H4 (cell line): ENCODE measurements at places on chromosomes 6 and 20.

DNA sequence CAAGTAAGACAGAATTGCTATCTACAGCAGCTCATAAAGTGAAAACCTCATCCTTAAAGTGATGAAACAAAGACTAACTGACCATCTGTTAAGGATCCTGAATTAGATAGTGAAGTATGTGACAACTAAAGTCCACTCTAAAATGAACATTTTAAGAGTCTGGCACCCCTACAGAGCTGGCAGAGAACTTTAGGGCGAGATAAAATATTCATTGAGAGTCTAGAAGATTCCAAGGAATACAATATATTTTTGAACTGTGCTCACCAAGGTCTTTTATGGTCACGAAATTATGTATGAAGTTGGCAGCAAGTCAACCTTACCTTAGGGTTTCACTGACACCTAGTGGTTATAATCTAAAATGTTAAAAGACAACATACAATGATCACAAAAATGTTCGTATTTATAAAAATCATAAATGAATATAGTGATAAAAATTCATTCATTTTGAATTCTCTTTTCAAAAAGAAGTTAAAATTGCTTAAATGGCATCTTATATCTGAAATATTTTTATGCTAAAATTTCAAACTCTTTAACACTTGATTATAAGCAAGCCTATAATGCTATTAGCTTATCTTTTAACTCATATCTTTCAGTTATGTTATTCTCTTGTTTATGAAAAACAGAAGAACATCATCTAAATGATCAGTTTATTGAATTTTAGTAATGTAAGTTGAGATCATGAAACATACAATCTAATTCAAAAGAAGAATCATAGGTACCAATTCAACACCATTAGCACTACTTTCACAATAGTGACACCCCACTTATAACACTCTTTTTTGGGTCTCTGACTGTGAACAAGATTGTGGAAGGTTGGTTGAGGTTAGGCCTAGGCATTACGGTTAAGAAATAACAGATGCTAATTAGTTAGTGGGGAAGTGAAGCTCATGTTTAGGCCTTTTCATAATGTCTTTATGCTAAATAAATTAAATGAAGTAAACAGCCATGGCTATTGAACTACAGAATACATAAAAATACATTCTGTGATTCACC is 27.5 kb downstream of the RSPH3 start:
- peak; percentile 21 for DNase-seq

DNA sequence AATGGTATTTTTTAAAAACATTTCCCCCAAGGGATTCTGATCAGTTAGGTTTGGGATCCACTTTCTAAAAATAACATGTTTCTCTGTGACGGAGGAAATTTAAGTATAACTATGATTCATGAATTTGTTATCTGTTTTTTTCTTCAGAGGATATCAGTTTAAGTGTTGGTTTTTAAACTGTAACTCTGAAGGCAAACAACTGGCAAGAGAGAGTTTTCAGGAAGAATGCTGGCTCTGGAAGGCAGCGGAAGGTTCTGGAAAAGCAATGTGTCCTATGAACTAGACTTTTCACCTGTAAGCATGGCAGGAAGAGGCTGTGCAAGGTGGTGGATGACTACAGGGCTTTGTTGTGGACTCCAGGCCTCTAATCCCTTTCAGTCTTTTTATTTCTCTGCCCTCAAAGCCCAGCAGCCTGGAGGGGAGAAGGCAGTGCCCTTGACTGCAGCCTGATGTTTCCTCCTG is 153.1 kb downstream of the GMPR start:
- no peak for DNase-seq

DNA sequence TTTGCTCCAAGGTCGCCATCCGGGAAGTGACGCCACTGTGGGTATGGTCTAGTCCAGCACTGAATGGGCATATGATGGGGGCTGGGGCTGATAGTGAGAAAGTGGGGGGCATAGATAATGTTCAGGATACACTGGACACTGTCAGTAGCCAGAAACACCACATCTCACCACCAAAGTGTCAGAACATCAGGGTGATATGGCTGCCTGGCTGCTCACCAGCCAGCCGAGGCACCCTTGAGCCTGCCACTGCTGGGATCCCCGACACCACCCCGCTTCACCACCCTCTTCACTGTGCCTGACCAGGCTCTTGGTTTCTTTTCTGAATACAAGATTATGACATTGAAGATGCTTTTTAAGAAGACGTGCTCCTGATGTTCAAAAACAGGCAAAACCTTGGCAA is 46.9 kb downstream of the SIRPA start:
- no peak for DNase-seq

GRCh38 chr6:14194976-14195375 is 77.4 kb downstream of the CD83 start:
- no peak for DNase-seq

DNA sequence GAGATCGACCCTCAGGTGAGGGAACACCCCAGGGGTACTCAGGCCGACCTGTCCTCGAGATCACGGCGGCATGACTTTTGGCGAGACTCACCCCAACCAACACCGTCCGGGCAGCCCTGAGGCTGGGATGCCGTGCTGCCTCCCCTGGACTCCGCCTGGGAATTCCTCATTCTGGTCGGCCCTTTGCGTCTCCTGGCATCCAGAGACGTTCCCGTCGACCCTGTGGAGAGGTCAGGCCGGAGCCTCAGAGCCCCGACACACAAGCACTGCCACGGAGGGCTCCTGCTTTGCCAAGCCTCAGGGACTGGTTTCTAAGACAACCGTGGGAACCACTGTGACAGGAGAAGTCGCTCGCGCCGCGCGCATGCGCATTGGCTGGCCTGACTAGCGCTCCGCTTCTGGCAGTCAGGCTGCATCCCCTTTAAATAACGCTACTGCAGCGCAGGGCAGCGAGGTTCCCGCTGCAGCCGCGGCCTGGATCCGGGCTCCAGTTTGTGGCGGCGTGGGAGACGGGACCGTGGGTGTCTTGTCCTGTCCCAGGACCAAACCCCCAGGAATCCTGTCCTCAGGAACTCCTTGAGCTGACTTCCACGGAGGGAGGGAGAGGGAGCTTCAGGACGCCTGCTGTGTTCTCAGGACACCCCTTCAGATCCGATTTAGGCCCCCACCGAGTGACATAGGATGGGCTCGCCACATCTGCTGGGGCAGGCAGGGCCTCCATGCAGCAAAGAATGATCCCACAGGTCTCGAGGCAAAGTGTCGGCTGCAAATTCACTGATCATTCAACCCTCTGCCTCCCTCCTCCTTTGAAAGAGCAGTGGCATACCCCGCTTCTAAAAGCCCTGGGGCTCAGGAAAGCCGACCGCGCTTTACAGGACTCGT is 163.2 kb upstream of the ZNF337 start:
- DNase-seq: no peak

GRCh38 chr6:26105109-26105730 is 18.0 kb downstream of the HFE start:
- no peak for DNase-seq

DNA sequence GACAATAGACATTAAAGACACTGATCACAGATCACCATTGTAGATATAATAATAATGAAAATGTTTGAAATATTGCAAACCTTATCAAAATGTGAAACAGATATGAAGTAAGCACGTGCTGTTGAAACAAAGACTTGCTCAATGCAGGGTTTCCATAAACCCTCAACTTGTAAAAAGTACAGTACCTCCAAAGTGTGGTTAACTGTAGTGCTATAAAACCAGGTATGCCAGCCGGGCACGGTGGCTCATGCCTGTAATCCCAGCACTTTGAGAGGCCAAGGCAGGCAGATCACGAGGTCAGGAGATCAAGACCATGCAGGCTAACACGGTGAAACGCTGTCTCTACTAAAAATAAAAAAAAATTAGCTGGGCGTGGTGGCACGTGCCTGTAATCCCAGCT is 96.6 kb downstream of the ZFAND3 start:
- DNase-seq: no peak
